ENCODE measurements at places on chromosomes 2 and 18. TPM values are rescaled to one million over a fixed set of nuclear protein-coding genes. Genes with fewer than 3 reads are reported as not detected.

Gene CHRNG
- total RNA-seq, result not detected

Gene PDCD1
- total RNA-seq, result not detected

Gene SEPTIN10
- total RNA-seq, result 44.1 TPM

Gene FKBP1B
- total RNA-seq, result 10.6 TPM

Gene C2orf66
- total RNA-seq, result 0.14 TPM

Gene POTEC
- not detected for total RNA-seq

Gene PLB1
- total RNA-seq, result 2.4 TPM

Gene ECEL1
- 0.19 TPM for total RNA-seq

Gene SH3RF3
- 0.61 TPM for total RNA-seq

Gene FAM237A
- total RNA-seq, result not detected

Gene IL1R1
- 43.5 TPM for total RNA-seq

Gene GALNT3
- not detected for total RNA-seq

Gene NOTO
- total RNA-seq, result 0.06 TPM

Gene OR6B2
- total RNA-seq, result not detected

Gene KIF1A
- total RNA-seq, result 0.73 TPM

Gene DPP10
- total RNA-seq, result not detected

Gene CDK15
- not detected for total RNA-seq

Gene IL1F10
- not detected for total RNA-seq

Gene TLX2
- total RNA-seq, result 0.48 TPM

Gene TMEM185B
- total RNA-seq, result 46.1 TPM

Gene FTCDNL1
- 2.8 TPM for total RNA-seq

Gene CYTIP
- not detected for total RNA-seq

Gene HIBCH
- 13.4 TPM for total RNA-seq

Gene COL4A3
- 1.6 TPM for total RNA-seq

Gene PAPOLG
- 8.6 TPM for total RNA-seq

Gene TEX44
- total RNA-seq, result not detected

Gene LRRTM1
- not detected for total RNA-seq

Gene HOXD11
- 5.8 TPM for total RNA-seq

Gene CMPK2
- 0.86 TPM for total RNA-seq

Gene IL1A
- 0.23 TPM for total RNA-seq

Gene DYNC1I2
- 70.8 TPM for total RNA-seq

Gene IL36B
- total RNA-seq, result 0.17 TPM

Gene CRYGD
- not detected for total RNA-seq

Gene POTEI
- not detected for total RNA-seq

Gene RHOB
- total RNA-seq, result 280 TPM

Gene PSMA8
- total RNA-seq, result not detected

Gene SERPINB8
- total RNA-seq, result 13.2 TPM

Gene RBM44
- total RNA-seq, result 0.23 TPM

Gene GALNT14
- 47.8 TPM for total RNA-seq

Gene ARHGEF33
- 0.02 TPM for total RNA-seq

Gene NPHP1
- total RNA-seq, result 7.3 TPM

Gene ALPG
- total RNA-seq, result 0.33 TPM

Gene KLHL41
- total RNA-seq, result 0.50 TPM

Measured in A549 treated with Mapracorat at 1 μM for 4 hours (cell line).